Metanephros (tissue), 2 donors: ENCODE measurements at places on chromosomes 7 and 10. TPM values are rescaled to one million over a fixed set of nuclear protein-coding genes. Genes with fewer than 3 reads are reported as not detected.

Gene H2BK1
- total RNA-seq = not detected

Gene LIPN
- total RNA-seq = not detected

Gene PRR15
- total RNA-seq = 10.8 TPM

Gene NXPH1
- total RNA-seq = 0.23 TPM

Gene BCCIP
- 34.3 TPM for total RNA-seq
